ENCODE measurements at places on chromosomes 2 and 18.
A peak's percentile ranks its signal among the peaks of the same experiment; 100 is the strongest.

- no peak overlapping the region for H3K4me3 ChIP-seq
- no peaks in the 10 kb centered on the region for H3K27me3 ChIP-seq
- no peaks in the 10 kb centered on the region for H3K4me1 ChIP-seq
- no peaks in the 10 kb centered on the region for H3K36me3 ChIP-seq
- H3K27ac ChIP-seq: no peak overlapping the region
- no peak for DNase-seq
These were observed 253.1 kb upstream of the NXPH2 start for GRCh38 chr2:139033300-139033699.

GRCh38 chr2:43331422-43331821 is 105.0 kb upstream of the ZFP36L2 start:
- H3K27me3 ChIP-seq: no peaks in the 10 kb centered on the region
- peaks cover 7% of the 10 kb centered on the region for H3K36me3 ChIP-seq
- no peak overlapping the region for H3K27ac ChIP-seq
- no peaks in the 10 kb centered on the region for H3K4me1 ChIP-seq

DNA sequence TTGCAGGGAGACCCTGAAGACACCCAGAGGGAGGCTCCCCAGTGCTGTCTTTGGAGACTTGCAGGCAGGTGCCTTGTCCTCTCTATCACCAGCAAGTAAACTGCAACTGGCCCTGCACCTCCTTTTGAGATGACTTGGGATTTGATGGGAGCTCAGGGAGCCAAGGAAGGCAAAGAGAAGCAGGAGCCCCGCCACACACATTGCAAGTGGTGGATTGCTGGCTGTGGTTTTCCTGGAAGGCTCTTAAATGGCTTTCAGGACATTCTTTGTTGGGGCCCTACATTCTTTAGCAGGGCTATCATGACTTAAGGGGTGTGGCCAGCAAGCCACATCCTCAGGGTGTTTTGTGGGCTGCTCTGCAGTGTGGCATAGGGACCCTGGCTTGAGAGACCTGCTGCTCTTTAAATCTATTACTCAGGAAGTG is 39.9 kb upstream of the CDC42EP3 start:
- H3K4me3 ChIP-seq: no peak overlapping the region
- peak overlapping the region; percentile 46 for H3K27ac ChIP-seq
- H3K27me3 ChIP-seq: no peaks in the 10 kb centered on the region
- peak; percentile 32 for DNase-seq
- peaks cover 18% of the 10 kb centered on the region for H3K4me1 ChIP-seq
- no peaks in the 10 kb centered on the region for H3K36me3 ChIP-seq

- no peaks in the 10 kb centered on the region for H3K4me1 ChIP-seq
- no peak overlapping the region for H3K4me3 ChIP-seq
- no peaks in the 10 kb centered on the region for H3K27me3 ChIP-seq
- no peaks in the 10 kb centered on the region for H3K36me3 ChIP-seq
- no peak overlapping the region for H3K27ac ChIP-seq
These were observed 40.0 kb upstream of the CYBRD1 start for GRCh38 chr2:171482308-171482707.

DNA sequence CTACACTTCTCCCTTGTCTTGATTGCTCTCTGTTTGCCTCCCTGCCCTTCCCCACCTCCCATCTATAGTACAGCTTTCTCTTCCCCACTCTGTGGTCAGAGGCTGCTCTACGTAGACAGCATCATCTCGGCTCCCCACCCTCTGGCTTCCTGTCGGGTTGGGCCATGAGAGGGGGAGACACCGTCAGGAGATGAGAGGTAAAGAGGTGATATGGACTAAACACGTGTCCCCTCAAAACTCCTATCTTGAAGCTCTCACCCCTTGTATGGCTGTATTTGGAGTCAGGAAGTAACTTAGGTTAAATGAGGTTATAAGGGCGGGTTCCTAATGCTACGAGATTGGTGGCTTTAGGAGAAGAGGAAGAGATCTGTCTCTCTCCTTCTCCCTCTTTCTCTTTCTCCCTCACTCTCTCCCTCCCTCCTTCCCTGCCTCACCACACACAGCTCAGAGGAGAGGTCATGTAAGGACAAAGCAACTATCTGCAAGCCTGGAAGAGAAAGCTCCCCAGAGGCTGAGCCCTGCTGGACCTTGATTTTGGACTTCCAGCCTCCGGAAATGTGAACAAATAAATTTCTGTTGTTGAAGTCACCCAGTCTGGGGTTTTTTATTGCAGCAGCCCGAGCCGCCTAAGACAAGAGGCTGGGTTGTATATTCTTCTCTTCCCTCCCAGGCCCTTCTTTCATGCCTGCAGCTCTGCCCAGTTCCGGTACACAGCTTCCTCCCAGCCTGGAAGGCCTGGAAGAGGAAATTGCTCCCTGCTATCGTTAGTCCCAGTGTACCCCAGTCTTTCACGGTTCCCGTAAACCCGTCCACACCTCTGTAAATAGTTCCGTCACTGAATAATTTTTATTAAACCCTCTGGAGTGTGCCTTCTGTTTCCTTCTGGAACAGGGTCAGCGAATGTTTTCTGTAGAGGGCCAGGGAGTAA is 138.0 kb downstream of the AKAIN1 start:
- peaks cover 3% of the 10 kb centered on the region for H3K27me3 ChIP-seq
- no peak overlapping the region for H3K4me3 ChIP-seq
- peak overlapping the region; percentile 19 for H3K27ac ChIP-seq
- H3K36me3 ChIP-seq: no peaks in the 10 kb centered on the region
- H3K4me1 ChIP-seq: peaks cover 11% of the 10 kb centered on the region

GRCh38 chr18:5389356-5389755 is 93.8 kb upstream of the ZBTB14 start:
- no peak overlapping the region for H3K4me3 ChIP-seq
- H3K27ac ChIP-seq: no peak overlapping the region

Data from T-cell (primary cell).